ENCODE measurements at places on chromosomes 11 and 22.
A peak's percentile ranks its signal among the peaks of the same experiment; 100 is the strongest.

GRCh38 chr11:17277024-17277584 is 565 bp downstream of the NUCB2 start:
- peak; percentile 54 for DNase-seq

- no peak for DNase-seq
These were observed 208.5 kb upstream of the MTMR2 start for GRCh38 chr11:96132437-96132836.

GRCh38 chr22:32796865-32797573 is 4.5 kb upstream of the TIMP3 start:
- peak; percentile 94 for DNase-seq

GRCh38 chr11:57313788-57314135 is 11.0 kb downstream of the TNKS1BP1 start:
- DNase-seq: no peak

DNA sequence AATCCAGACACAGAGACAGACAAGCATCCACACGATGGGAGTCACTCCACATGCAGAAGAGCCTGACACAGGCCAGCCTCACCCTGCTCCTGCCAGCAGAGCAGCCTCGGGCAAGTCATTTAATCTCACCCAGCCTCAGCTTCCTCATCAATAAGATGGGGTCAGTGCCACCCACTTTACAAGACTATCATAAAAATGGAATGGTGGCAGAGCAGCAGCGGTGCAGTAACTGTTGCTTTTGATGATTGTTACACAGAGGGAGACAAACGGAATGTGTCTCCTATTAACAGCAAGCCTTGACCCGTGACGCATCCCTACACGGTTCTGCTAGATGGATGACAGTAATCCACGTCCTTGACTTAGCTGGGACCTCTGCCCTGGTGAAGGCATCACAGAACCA is 26.0 kb upstream of the ARFGAP3 start:
- no peak for DNase-seq

All from NCI-H82 (cell line).